ENCODE measurements at places on chromosomes 12 and 14.

- H3K4me1 ChIP-seq, result peaks cover 59% of the 10 kb centered on the region
- no peak overlapping the region for H3K4me3 ChIP-seq
- DNase-seq, result no peak
- no peak overlapping the region for H3K27ac ChIP-seq
These were observed 4.2 kb downstream of the SCNN1A start for GRCh38 chr12:6370994-6371754.

GRCh38 chr12:126811391-126811790 lies 1455.6 kb upstream of the TMEM132C start:
- no peak for DNase-seq
- H3K27me3 ChIP-seq, result no peaks in the 10 kb centered on the region
- no peaks in the 10 kb centered on the region for H3K4me1 ChIP-seq
- H3K4me3 ChIP-seq, result no peak overlapping the region
- H3K36me3 ChIP-seq, result no peaks in the 10 kb centered on the region

- H3K4me3 ChIP-seq, result no peak overlapping the region
- peaks cover 20% of the 10 kb centered on the region for H3K4me1 ChIP-seq
- peaks cover 2% of the 10 kb centered on the region for H3K36me3 ChIP-seq
These were observed 62.0 kb downstream of the SLC25A47 start for GRCh38 chr14:100384819-100385813.

DNA sequence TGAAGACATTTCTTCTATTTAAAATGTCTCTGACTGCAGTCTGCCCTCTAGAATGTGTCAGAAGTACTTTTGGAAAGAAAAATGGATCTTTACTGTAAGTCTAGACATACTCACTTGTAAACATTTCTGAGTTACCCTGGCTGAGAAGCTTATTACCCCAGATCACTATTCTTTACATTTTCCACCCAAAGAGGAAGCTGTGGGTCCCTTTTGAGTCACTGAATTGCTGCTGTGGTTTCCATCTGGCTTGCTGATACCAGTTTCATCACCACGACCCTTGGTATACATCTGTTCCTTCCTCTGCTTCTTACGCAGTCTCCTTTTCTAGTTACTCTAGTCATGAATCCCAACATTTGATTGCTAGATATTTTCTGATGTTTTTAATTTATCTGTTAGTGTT lies 20.2 kb upstream of the CLEC4D start:
- H3K4me1 ChIP-seq, result peaks cover 41% of the 10 kb centered on the region
- peak; percentile 64 for DNase-seq
- H3K27ac ChIP-seq, result peak overlapping the region; percentile 83
- peaks cover 4% of the 10 kb centered on the region for H3K36me3 ChIP-seq
- H3K4me3 ChIP-seq, result peak overlapping the region; percentile 9

- H3K36me3 ChIP-seq, result peaks cover 2% of the 10 kb centered on the region
- no peak for DNase-seq
- H3K27me3 ChIP-seq, result peaks cover 33% of the 10 kb centered on the region
- H3K27ac ChIP-seq, result no peak overlapping the region
- no peak overlapping the region for H3K4me3 ChIP-seq
- no peaks in the 10 kb centered on the region for H3K4me1 ChIP-seq
These were observed 180.0 kb upstream of the RGS6 start for GRCh38 chr14:71752111-71752738.

- no peak overlapping the region for H3K4me3 ChIP-seq
- no peak overlapping the region for H3K27ac ChIP-seq
- H3K27me3 ChIP-seq, result peaks cover 8% of the 10 kb centered on the region
These were observed 8.9 kb downstream of the MSRB3 start for GRCh38 chr12:65287426-65287825.

DNA sequence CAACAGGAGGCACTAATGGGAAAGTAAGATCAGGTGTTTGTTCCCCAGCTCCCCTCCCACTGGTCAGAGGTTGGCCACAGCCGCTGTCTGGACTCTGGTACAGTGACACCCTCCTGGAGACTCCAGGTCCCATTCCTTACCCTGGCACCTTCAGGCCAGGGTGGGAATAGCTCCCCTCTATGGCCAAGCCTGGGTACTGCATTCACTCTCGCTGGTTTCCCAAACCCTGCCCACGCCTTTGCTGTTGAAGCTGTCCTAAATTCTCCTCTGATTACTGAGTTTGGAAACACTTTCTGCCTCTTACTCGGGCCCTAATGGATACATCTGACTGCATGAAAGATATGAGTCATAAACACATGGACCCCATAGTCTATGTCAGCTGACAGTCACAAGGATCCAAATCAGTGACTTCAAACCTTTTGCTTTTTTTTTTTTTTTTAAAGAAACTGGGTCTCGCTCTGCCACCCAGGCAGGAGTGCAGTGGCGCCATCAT lies 17.9 kb downstream of the HRK start:
- H3K4me1 ChIP-seq, result peaks cover 16% of the 10 kb centered on the region
- DNase-seq, result no peak
- no peaks in the 10 kb centered on the region for H3K36me3 ChIP-seq
- H3K4me3 ChIP-seq, result no peak overlapping the region

GRCh38 chr14:86153480-86153879 lies 623.5 kb downstream of the FLRT2 start:
- no peaks in the 10 kb centered on the region for H3K27me3 ChIP-seq
- H3K4me3 ChIP-seq, result no peak overlapping the region
- no peak for DNase-seq
- no peak overlapping the region for H3K27ac ChIP-seq
- no peaks in the 10 kb centered on the region for H3K36me3 ChIP-seq

DNA sequence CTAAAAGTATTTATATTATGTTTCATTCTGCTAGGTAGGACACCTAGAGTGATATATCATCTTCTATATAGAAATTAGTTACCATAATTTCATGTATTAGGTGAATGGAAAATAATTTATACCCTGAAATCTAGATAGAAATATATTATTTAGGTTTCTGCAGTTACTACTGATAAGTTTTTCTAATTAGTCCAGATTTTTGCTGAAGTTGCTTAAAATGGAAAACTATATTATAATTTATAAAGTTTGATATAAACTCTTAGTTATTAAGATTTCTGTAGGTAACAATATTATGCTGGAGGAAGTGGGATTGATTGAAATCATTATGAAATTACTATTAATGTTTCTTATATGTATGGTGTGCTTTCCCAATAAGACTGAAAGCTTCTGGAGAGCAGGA lies 56.0 kb downstream of the SERPINA10 start:
- H3K4me3 ChIP-seq, result no peak overlapping the region
- DNase-seq, result no peak
- no peaks in the 10 kb centered on the region for H3K36me3 ChIP-seq
- peaks cover 11% of the 10 kb centered on the region for H3K4me1 ChIP-seq

DNA sequence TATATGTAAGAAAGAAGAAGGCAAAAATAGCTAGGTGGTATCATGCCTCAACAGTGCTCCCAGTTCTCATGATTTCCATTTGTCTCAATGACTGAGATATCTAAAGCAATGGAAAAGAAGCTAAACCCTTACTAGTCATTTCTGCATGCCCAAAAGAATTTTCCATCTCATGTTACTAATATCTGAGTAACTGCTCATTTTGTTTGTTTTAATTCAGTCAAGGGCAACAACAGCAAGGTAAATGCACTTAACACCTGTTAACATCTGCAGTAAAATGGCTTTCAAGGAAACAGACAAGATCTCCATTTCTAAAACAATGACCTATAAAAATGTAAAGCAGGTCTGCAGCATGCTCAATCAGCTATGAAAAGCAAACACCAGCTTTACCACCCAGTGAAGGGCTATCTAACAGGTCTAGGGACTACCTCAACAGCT lies 19.4 kb upstream of the SELPLG start:
- no peaks in the 10 kb centered on the region for H3K27me3 ChIP-seq
- peaks cover 12% of the 10 kb centered on the region for H3K36me3 ChIP-seq
- no peak overlapping the region for H3K27ac ChIP-seq
- H3K4me1 ChIP-seq, result no peaks in the 10 kb centered on the region

Measured in activated naive CD4-positive, alpha-beta T cell treated with anti-CD3 and anti-CD28 coated beads, Interleukin-2, amount 10 ng/mL, durations not matched to agents 7 days and 5 days (primary cell).